ENCODE measurements at places on chromosomes 1 and 21. TPM values are rescaled to one million over a fixed set of nuclear protein-coding genes. Genes with fewer than 3 reads are reported as not detected.

- DNase-seq = no peak
- no peaks in the 10 kb centered on the region for H3K27me3 ChIP-seq
- H3K4me3 ChIP-seq = no peak overlapping the region
- H3K27ac ChIP-seq = no peak overlapping the region
- no peaks in the 10 kb centered on the region for H3K4me1 ChIP-seq
These were observed 142.2 kb downstream of the NFIA start for GRCh38 chr1:61224609-61225008.

GRCh38 chr1:17678011-17678410 lies 77.1 kb upstream of the ACTL8 start:
- H3K36me3 ChIP-seq = peaks cover 62% of the 10 kb centered on the region
- H3K27ac ChIP-seq = no peak overlapping the region
- H3K4me1 ChIP-seq = no peaks in the 10 kb centered on the region
- H3K4me3 ChIP-seq = no peak overlapping the region
- H3K27me3 ChIP-seq = no peaks in the 10 kb centered on the region
- DNase-seq = no peak

DNA sequence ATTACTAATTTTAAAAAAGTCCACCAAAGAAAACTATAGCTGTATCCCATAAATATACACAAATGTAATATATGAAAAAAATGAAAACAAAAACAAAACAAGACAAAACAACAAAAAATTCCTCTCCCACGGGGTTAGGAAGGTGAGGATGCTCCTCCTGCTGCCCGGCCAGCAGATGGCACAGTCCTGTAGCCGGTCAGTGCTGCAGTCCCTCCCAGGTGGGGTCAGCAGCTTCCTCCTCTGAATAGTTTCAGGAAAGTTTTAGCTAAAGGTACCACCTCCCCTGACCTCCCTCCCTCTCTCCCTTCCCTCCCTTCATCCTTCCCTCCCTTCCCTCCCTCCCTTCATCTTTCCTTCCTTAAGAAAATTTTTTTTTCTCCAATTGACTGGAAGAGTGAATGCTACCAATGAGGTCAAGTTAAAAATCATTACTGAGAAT lies 67.8 kb upstream of the BCL10 start:
- DNase-seq = peak; percentile 14
- H3K4me3 ChIP-seq = no peak overlapping the region
- H3K27me3 ChIP-seq = no peaks in the 10 kb centered on the region
- no peaks in the 10 kb centered on the region for H3K4me1 ChIP-seq
- H3K27ac ChIP-seq = no peak overlapping the region

GRCh38 chr1:86068271-86068721 lies 88.3 kb downstream of the COL24A1 start:
- H3K36me3 ChIP-seq = no peaks in the 10 kb centered on the region
- no peak overlapping the region for H3K27ac ChIP-seq
- H3K4me1 ChIP-seq = no peaks in the 10 kb centered on the region
- no peaks in the 10 kb centered on the region for H3K27me3 ChIP-seq
- no peak overlapping the region for H3K4me3 ChIP-seq
- no peak for DNase-seq

DNA sequence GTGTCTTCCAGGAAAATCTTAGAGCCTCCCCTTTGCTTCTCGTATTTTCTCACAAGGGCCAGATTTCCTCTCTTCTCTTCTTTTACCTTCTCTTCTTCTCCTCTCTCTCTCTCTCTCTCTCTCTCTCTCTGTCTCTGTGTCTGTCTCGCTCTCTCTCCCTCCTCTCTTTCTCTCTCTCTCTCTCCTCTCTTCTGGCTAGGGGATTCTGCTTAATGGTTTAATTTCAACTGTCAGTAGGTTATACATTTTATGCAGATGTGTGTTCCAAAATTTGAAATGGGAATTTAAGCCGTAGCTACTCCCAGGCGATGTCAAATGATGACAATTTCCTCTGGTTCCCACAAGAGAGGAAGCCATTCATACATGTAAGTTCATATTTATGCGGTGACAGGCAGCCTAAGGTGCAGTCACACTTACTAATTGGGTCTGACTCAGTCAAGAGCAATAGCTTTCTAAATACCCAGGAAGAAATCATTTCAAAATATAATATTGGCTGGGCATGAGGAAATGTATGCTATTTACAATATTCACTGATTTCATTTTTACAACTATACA lies 1.4 kb downstream of the DSCAM start:
- no peaks in the 10 kb centered on the region for H3K4me1 ChIP-seq
- no peaks in the 10 kb centered on the region for H3K36me3 ChIP-seq
- no peak for DNase-seq

GRCh38 chr1:15923241-15923640 lies 52.7 kb downstream of the ZBTB17 start:
- H3K36me3 ChIP-seq = peaks cover 69% of the 10 kb centered on the region
- DNase-seq = no peak
- H3K4me1 ChIP-seq = no peaks in the 10 kb centered on the region
- no peak overlapping the region for H3K4me3 ChIP-seq
- H3K27me3 ChIP-seq = no peaks in the 10 kb centered on the region

Gene KRTAP6-3
- not detected for polyA plus RNA-seq

- no peak for DNase-seq
- no peak overlapping the region for H3K27ac ChIP-seq
- peaks cover 2% of the 10 kb centered on the region for H3K27me3 ChIP-seq
- H3K4me3 ChIP-seq = no peak overlapping the region
- no peaks in the 10 kb centered on the region for H3K36me3 ChIP-seq
These were observed 65.4 kb upstream of the LMO4 start for GRCh38 chr1:87263281-87263680.

Gene IFNLR1
- 11.7 TPM for polyA plus RNA-seq

Gene S100A14
- 437 TPM for polyA plus RNA-seq

DNA sequence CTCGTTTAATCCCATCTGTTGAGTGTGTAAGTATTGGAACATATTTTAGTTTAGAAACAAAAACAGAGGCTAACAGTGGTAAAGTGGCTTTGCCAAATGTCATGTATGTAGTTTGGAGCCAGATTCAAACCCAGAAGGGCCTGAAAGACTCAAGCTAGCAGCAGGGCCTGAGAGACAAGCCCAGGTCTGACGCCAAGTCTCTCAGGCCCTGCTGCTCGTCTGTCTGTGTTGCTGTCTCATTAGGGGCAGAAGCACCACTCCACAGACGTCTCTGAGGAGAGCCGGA lies 8.3 kb downstream of the CITED4 start:
- H3K4me1 ChIP-seq = no peaks in the 10 kb centered on the region
- no peak overlapping the region for H3K27ac ChIP-seq
- no peak overlapping the region for H3K4me3 ChIP-seq

DNA sequence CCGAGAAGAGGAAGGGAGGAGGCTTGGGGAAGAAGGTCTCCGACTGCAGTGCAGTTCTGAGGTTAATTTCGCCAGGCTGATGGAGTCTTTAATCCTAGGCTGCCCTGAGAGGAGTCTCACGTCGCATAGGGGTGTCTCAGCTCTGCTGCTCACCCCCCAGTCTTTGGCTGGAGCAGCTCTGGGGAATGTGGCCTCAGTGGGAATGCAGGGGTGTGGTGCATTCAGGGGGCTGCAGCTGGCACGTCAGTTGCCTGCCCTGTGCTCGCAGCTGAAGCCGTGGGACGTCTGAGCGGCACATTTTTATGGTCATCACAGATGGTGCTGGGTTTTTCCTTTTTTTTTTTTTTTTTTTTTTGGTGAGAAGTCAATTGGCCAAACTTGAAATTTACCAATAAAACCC lies 38.2 kb downstream of the ACTN2 start:
- no peak overlapping the region for H3K4me3 ChIP-seq
- no peak overlapping the region for H3K27ac ChIP-seq
- no peaks in the 10 kb centered on the region for H3K4me1 ChIP-seq
- H3K27me3 ChIP-seq = no peaks in the 10 kb centered on the region
- no peaks in the 10 kb centered on the region for H3K36me3 ChIP-seq

All from large intestine (tissue), 12 donors.